ENCODE measurements at places on chromosomes 16 and 17.

DNA sequence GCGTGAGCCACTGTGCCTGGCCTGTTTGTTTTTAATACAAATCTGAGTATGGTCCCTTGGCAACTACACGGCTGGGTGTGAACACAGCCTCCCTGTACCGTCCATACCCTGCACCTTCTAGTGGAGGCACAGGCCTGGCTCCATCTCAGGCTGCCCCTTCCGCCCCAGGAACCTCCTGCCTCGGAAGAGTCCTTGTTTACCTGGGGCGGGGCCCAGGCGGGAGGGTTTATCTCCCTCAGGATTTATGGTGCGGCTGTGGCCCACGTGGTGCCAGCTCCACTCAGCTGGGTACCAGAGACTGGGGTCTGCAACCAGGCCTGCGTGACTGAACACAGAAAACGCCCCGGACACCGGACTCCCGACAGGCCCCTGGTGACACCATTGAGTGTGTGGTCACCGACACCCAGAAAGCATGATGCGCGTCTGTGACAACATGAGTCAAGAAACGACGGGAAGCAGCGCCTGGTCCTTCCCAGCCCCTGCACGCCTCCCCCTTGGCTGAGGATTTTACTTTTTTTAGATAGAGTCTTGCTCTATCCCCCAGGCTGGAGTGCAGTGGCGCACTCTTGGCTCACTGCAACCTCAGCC is 19.0 kb downstream of the UNKL start:
- no peak for DNase-seq

GRCh38 chr17:15885770-15886169 is 59.2 kb upstream of the ADORA2B start:
- no peak for DNase-seq

DNA sequence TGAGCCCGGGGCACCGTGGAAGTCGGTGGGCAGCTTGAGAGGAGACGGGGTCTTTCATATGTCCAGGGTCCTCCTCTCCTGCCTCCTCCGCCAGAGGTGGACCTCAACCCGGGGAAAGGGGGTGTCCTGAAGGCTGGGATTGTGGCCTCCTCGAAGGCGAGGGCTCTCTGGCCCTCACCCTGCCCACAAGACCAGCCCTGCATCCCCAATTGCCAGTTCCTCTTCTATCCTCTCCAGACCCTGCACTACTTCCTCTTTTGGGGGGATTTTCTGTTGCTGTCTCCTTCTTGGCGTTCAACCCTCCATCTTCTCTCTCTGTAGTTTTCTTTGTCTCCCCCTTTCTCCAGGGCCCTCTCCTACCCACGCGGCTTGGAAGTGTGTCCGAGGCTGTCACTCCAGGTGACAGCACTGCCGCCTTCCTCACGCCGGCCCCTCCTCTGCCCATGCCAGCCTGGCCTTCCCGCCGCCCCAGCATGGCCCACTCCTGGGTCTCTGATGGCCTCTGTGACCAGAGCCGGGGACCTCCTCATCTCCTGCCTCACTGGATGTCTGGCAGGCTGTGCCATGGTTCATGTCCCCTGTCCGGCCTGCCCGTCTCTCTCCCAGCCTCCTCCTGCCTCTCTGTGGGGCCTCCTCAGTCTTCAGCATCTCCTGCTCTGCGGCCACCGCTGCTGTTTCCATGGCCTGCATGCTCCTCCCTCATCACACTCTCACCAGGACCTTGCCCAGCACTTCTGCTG is 2.4 kb upstream of the ITGAX start:
- no peak for DNase-seq

DNA sequence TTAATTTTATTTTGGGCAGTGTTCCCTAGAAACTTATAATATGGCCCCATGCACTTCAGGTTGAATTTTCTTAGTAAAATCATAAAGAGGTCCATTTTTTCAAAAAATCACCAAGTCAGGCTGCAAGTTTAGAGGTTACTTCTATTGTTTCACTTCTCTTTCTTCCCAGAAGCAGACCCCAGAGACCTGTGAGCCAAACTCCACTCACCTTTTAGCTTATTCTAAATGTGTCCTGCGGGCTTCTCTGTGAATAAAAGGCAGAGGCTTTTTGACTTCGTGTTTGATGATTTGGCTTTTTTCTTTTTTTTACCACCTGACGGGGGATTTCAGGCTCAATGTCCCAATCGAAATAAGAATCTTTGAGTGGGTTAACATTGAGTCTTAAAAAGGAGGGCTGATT is 7.4 kb downstream of the PRKCB start:
- DNase-seq, result no peak

- DNase-seq, result no peak
Measured at GRCh38 chr17:8332688-8333087, 7.0 kb upstream of the ODF4 start.
